ENCODE measurements at places on chromosomes 7 and 10.

DNA sequence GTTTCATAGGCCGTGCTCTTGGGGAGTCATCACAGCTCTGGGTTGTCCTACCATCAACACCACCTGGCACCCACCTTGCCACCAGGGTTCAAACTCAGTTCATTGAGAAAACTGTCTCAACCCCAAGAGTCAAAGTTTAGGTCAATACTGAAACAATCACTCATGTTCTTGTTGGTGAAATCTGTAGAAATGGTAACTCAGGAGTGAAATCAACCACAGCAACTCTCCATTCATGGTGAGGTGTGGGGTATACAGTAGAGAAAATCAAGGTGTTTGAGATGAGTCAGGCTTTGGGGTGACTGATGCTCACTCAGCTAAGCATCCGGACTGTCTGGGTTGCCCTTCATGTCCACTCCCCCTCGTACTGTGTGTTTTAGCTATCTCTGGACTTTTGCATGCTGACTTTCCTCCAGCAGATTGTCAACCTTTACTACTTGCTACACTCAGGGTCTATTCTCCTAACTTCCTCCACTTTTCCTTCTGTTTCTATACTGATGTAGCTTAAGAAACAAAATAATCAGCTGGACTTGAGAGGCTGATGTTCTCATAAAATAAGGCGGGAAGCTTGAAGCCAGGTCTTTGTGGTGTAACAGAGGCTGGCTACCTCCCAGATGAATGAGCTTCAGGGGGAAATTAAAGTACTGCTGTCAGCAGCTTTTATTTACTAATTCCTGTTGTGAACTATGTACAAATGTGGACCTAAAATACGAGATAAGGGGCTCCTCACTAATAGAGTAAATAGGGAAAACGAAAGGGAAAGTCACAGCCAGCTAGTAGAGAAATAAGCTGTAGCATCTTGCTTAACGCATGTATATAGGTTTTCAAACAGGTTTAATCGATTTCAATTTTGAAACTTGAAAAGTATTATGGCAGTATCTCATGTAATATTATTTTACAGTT lies 173.6 kb upstream of the AKR1E2 start:
- no peak for DNase-seq

DNA sequence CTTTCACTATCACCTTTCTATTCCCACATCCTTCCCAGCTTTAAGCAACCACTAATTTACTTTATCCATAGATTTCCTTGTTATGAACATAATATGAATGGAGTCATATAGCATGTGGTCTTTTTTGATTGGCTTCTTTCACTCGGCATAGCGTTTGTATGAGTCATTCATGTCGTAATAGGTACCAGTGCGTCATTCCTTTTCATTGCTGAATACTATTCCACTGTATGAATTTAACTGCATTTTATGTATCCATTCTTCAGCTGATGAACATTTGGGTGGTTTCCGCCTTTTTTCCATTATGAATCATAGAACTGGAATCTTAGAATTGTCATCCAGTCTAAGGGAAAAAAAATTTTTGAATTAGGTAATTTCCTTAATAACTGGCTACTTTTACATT lies 411.3 kb upstream of the AUTS2 start:
- no peak for DNase-seq

DNA sequence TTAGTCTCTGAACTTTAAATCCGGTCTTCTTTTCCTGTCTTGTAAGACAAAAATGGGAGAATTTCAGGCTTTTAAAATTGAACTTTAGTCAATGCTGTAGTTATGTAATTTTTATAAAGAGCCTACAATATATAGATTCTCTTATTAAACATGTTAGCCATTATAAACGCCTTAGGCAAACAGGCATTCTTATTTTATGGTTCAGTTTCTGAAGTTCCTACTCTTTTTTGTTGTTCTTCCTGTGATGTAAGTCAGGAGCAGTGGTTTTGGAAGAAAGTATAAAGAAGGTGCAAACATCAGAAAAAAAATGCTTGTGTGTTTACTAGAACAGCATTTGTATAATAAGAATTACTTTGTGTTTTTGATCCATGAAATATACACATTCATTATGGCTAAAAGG lies 41.6 kb downstream of the BICC1 start:
- DNase-seq = no peak

DNA sequence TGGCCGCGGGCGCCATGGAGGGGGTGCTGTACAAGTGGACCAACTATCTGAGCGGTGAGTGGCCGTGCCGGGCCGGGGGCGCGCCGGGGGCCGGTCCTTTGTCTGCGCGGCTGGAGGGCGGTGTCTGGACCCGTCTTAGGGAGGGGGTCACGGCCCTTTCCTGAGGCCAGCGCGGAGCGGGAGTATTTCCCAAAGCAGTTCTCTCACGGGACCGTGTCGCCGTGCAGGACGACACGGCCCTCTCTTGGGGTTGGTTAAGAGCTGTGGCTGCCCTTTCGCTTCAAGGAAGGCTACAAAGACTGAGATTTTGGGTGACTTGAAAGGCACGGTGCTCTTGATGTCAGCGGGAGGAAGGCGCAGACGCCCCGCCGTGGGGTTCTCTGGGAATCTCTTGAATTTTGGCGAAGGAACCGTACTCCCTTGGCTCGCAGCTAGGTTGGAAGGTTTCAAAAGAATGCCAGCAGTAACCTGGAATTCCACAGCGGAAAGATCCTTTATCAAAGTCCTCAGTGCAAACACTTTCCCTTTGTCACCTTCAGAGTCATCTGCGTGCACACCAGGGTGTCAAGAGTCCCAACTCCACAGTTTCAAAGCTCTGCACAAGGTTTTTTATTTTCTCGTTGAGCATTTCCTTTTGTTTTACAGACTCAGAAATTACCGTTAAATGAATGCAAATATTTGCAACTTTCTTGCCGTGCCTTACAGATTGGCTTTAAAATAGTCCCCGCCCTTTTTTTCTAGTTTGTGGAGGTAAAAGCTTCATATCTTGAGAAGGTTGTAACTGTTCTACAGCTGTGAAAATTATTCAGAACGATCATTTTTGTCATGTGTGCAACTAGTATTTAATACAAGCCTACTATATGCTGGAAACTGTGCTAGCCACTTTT lies 780 bp downstream of the PLEKHA8 start:
- DNase-seq = no peak

GRCh38 chr10:111856631-111857030 lies 326.9 kb downstream of the GPAM start:
- DNase-seq = no peak

DNA sequence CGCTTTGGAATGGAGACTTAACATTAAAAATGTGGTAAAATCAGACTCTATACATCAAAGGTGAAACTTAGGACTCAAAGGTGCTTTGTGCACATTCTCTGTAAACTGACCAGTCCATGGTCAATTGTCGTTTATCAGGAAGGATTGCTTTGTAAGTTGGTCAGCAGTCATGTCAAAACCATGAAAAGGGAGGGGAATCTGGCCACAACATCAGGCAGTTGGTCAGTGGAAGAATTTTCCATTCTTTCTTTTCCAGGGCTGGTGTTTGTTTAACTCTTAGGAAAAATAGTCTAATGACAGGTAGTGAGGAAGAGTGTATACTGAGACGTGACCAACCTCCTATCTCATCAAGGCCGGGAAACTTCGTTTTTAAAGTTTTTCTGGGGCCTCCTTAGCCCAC lies 226.5 kb downstream of the ADK start:
- DNase-seq = no peak

DNA sequence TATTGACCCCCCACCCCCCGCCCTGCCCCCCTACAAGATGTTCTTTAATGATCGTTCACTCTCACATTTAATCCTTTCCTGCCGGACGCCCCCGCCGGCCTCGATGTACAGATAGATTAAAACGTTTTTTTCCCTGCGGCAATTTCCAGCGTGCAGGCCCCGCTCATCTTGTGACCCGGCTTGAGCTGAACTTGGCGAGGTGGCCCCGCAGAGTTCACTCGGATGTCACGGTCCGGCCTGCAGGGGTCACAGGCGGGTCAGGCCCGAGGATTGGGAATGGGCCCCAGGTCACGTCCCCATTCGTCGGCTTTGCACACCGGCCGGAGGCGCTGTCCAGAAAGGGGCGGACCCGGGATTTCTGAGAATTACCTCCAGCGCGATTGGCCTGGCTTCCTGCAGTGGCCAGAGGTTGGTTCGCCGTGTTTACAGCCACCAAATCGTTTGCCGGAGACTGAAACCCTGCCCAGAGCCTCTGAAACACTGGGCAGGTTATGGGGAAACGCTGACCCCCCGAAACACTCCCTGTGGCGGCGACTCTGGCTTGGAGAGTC lies 1.9 kb upstream of the CYP26A1 start:
- DNase-seq = no peak

- DNase-seq = no peak
These were observed 17.1 kb downstream of the VWA2 start for GRCh38 chr10:114256008-114256765.

DNA sequence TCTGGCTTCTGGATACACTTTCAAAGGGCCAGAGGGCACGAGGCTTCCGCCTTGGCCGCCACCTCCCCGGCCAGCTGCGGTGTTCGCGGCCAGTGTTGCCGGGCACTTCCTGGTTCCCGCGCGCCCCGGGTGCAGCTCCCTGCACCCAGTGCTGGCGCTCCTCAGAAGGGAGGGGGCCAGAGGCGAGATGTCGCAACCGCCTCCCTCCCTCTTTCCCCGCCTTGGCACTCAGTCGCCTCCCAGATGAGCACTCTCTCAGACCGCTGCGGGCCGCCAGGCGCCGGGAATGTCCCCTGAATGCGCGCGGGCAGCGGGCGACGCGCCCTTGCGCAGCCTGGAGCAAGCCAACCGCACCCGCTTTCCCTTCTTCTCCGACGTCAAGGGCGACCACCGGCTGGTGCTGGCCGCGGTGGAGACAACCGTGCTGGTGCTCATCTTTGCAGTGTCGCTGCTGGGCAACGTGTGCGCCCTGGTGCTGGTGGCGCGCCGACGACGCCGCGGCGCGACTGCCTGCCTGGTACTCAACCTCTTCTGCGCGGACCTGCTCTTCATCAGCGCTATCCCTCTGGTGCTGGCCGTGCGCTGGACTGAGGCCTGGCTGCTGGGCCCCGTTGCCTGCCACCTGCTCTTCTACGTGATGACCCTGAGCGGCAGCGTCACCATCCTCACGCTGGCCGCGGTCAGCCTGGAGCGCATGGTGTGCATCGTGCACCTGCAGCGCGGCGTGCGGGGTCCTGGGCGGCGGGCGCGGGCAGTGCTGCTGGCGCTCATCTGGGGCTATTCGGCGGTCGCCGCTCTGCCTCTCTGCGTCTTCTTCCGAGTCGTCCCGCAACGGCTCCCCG lies at the start of gene FFAR4:
Gene FFAR4, plus strand, starts transcription at position 231 of the 842 bp plus-strand sequence. Its CDS starts 56 bp downstream, at position 287.
- no peak for DNase-seq

DNA sequence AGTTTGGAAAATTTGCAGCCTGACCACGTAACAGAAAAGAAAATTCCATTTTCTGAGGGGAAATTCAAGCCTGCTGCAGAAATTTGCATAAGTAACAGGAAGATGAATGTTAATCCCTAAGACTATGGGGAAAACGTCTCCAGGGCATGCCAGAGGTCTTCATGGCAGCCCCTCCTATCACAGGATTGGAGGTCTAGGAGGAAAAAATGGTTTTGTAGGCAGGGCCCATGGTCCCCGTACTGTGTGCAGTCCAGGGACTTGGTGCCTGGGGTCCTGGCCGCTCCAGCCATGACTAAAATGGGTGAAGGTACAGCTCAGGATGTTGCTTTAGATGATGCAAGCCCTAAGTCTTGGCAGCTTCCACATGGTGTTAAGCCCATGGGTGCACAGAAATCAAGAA lies 437.3 kb upstream of the SEMA3A start:
- DNase-seq = no peak

- no peak for DNase-seq
These were observed 91.0 kb downstream of the PAXIP1 start for GRCh38 chr7:154911862-154912455.

GRCh38 chr10:99548041-99548530 lies 15.3 kb downstream of the NKX2-3 start:
- DNase-seq = no peak

DNA sequence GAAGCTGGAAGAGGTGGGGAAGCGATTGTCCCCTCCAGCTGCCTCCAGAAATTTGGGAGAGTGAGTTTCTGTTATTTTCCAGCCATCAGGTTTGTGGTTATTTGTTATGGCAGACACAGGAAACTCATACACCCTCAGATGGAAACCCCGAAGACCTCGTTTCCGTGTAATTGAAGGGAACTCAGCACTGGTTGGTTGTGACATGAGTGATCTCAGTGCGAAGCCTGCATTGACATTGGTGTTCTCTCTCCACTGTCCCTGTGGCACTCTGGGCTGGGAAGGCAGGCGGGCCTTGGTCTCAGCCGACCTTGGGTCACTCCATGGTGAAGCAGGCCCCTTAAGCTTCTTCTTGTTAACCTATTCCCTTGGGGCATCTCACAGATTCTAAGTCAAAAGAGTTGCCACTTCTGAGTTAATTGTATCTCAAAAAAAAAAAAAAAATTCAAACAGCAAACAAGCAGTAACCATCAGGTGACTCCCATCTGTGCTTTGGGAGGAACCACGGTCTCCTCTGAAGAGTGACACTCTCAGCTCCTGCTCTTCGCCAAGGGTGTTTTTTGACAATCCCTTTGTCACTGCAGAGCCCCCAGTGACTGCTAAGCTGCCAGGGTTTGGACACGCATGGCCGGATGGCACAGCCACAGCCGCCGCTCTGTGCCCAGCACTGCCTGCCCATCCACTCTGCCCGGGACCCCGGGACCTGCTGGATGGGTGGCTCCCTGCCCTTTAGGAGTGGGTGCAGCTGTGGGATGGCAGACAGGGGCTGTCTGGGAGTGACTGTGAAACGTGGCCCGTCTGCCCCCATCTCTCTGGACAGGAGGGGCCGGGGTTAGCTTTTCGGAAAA lies 233.6 kb downstream of the PRPF18 start:
- no peak for DNase-seq

GRCh38 chr7:151389096-151389767 lies 20.6 kb downstream of the WDR86 start:
- DNase-seq = no peak

Measured in stimulated activated CD8-positive, alpha-beta memory T cell treated with anti-CD3 and anti-CD28 coated beads, Interleukin-15, amount 100 ng/mL, for 24 hours (primary cell).